ENCODE measurements at places on chromosomes 2 and 18. TPM values are rescaled to one million over a fixed set of nuclear protein-coding genes. Genes with fewer than 3 reads are reported as not detected.

- H3K36me3 ChIP-seq: no peaks in the 10 kb centered on the region
- H3K27ac ChIP-seq: no peak overlapping the region
- H3K27me3 ChIP-seq: no peaks in the 10 kb centered on the region
- no peaks in the 10 kb centered on the region for H3K4me1 ChIP-seq
Observed at GRCh38 chr2:132279344-132279743, 117.6 kb upstream of the ANKRD30BL start.

- H3K27me3 ChIP-seq: no peaks in the 10 kb centered on the region
- no peak overlapping the region for H3K4me3 ChIP-seq
- H3K27ac ChIP-seq: no peak overlapping the region
- no peak for DNase-seq
Observed at GRCh38 chr2:109346601-109347228, 217.7 kb downstream of the SH3RF3 start.

Gene TRABD2A
- 15.7 TPM for total RNA-seq

- no peaks in the 10 kb centered on the region for H3K27me3 ChIP-seq
- DNase-seq: no peak
- peak overlapping the region; percentile 87 for H3K27ac ChIP-seq
- peaks cover 58% of the 10 kb centered on the region for H3K4me1 ChIP-seq
- peak overlapping the region; percentile 33 for H3K4me3 ChIP-seq
Observed at GRCh38 chr2:120785228-120785966, 49.7 kb downstream of the GLI2 start.

Gene MC5R
- total RNA-seq: not detected

DNA sequence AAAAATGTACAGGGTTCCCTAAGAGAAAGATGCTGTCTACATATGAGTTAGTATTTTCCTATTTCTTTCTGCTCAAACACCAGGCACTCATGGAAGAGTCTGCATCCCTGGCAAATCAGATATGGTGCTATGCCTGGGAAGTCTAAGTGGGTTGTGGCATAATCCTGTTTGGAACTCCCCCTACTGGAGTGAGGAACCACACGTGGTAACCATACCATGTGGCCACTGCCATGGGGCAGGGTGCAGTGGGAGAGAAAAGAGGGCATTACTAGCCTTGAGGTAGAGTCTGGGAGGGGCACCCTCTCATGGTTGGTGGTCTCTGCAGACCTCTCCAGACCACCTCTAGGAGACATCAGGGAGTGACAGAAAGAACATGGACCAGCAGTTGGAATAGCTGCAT, 257.9 kb upstream of the ATP5MC3 start:
- no peak overlapping the region for H3K27ac ChIP-seq
- no peaks in the 10 kb centered on the region for H3K36me3 ChIP-seq
- no peaks in the 10 kb centered on the region for H3K27me3 ChIP-seq
- H3K4me1 ChIP-seq: peaks cover 13% of the 10 kb centered on the region
- no peak for DNase-seq
- no peak overlapping the region for H3K4me3 ChIP-seq

Gene TUBA3E
- 0.66 TPM for total RNA-seq

GRCh38 chr2:143705108-143705707, 576.0 kb downstream of the ARHGAP15 start:
- H3K4me3 ChIP-seq: no peak overlapping the region
- no peaks in the 10 kb centered on the region for H3K4me1 ChIP-seq
- no peaks in the 10 kb centered on the region for H3K36me3 ChIP-seq
- no peaks in the 10 kb centered on the region for H3K27me3 ChIP-seq
- no peak overlapping the region for H3K27ac ChIP-seq
- DNase-seq: no peak

Gene COBLL1
- total RNA-seq: 7.4 TPM

Gene NGEF
- total RNA-seq: 5.4 TPM

Gene MC4R
- total RNA-seq: not detected

DNA sequence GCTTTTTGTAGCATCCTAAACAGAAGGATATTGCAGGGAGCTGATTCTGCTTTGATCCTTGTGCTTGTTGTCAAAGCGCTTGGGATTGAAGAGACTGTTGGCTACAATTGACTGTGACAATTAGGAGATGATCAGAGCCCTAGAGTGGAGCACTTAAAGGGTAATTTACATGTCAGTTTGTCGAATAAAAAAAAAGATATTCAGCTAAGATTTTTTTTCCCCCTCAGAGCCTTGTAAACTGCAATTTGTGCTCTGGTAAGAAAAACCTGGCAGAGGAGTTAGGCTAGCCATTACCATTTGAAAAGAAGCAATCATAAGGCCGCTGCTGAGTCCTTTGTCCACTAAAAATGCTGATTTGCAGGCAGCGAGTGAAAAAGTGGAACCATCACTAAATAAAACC, 47.8 kb upstream of the ZEB2 start:
- peak overlapping the region; percentile 19 for H3K4me3 ChIP-seq
- H3K36me3 ChIP-seq: no peaks in the 10 kb centered on the region
- peaks cover 7% of the 10 kb centered on the region for H3K27me3 ChIP-seq
- DNase-seq: peak; percentile 82
- no peak overlapping the region for H3K27ac ChIP-seq
